ENCODE measurements at places on chromosomes 3 and 15.
A peak's percentile ranks its signal among the peaks of the same experiment; 100 is the strongest.

- DNase-seq = no peak
These were observed 115.0 kb downstream of the FOXP1 start for GRCh38 chr3:71468311-71469137.

GRCh38 chr3:59660852-59661625 lies 611.2 kb upstream of the CFAP20DC start:
- no peak for DNase-seq

- DNase-seq = no peak
These were observed 9.6 kb downstream of the OSBPL11 start for GRCh38 chr3:125585595-125586223.

- DNase-seq = no peak
These were observed 141.4 kb downstream of the TFG start for GRCh38 chr3:100850701-100851100.

DNA sequence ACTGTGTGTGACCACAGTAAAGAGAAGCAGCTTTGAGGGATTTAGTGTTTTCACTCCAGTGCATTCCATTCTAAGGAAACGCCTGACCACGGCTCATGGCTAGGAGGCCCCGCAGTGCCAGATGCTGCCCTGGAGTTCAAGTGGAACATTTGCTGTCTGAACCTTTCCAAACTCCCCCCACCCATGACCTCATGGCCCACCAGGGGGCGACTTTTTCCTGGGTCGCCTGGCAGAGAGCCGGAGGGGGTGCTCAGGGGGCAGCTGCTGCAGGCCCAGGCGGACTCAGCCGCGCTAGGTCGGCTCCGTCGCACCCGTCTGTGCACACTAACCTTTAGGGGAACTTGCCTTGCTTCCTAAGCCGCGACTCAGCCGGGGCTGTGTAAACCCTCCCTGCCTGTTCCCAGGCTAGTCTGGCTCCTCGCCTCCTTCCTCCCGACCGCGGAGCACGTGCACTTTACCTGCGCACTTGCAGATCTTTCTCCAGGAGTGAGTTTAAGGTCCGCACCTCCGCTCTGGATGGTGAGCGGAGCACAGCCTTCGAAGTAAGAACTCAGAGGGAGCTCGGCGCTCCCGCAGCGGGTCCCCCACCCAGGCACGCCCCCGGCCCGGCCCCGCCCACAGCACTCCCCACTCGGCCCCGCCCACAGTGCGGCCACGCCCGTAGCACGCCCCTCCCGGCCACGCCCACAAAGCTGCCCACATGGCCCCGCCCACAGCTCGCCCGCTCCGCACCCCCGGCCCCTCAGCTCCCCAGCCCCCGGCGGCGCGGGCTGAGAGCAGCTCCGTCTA lies at the start of gene OCA2:
Gene OCA2 (minus strand): TSS at position 550 of the 789 bp plus-strand sequence. CDS start 17,441 bp downstream, outside the sequence.
- DNase-seq = peak; percentile 64

- no peak for DNase-seq
These were observed 1063.0 kb upstream of the GBE1 start for GRCh38 chr3:82824491-82824890.

- no peak for DNase-seq
These were observed 117.8 kb downstream of the LRIG1 start for GRCh38 chr3:66383023-66383422.

DNA sequence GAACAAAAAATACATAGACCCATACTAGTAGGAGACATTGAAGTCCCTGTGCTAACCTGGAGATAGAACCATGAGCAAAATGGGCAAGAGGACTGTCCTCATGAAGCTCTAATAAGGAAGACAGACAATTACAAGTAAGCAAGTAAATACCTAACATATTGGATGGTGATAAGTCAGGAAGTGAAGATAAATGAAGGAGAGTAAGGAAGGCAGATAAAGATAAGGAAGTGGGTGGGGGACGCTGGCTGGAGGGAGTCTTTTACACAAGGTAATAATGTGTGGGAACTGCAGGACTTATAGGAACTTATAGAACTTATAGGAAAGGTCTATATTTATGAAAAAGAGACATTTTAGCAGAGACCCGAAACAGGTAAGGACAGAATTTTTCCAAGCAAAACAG lies 148.9 kb upstream of the ABI3BP start:
- no peak for DNase-seq

DNA sequence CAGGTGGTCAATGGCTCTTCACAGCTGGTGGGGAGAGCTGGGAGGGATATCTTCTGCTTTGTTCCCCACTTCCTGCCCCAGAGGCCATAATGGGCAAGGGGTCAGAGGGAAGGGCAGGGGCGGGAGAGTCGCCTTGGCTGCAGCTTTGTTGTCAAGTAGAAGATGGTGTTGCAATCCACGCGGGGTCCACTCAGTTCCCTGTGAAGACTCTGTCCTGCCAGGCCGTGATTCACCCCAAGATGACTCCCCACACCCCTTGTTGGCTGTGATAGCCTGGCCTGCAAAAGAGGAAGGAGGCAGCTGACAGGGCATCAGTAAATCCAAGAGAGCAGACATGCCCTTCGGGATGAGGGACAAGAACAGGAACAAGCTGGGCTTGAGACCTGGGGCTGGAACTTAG lies 6.9 kb downstream of the GALNT15 start:
- DNase-seq = no peak

- DNase-seq = no peak
These were observed 1114.2 kb downstream of the NSUN3 start for GRCh38 chr3:95177096-95177495.

DNA sequence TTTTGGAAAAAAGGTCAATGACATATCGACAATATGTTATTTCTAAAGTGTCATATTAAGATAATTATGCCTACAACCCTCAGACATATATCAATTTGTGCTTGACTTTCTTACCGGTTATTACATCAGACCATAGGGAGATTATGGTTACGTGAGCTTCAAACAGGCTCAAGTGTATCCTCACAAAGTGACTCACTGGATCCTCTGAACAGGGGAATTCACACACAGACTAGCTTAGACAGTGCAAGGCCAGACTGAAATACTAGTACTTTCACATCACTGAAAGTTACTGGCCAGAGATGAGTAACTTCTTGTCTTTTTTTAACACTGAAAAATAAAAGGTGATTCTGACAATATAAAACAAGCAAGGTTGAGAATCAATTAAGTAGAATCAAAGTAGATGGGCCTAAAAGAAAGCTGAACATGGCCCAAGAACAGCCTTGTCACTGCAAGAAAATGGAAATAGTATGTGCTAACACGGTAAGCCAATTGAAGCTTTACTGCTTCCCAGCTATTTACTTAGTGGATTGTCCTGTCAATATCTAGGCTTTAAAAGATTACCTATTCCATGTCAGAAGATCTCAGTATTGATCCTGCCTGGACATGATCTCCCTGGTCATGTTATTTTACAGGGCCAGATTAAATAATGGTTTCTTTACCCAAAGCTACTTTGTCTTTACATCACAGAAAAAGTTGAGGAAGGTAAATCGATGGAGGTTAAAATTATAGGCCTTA lies 848.6 kb downstream of the ROBO1 start:
- DNase-seq = no peak

- DNase-seq = no peak
These were observed 235.9 kb downstream of the ARRDC4 start for GRCh38 chr15:98196371-98196770.

- DNase-seq = no peak
These were observed 25.6 kb downstream of the IQCB1 start for GRCh38 chr3:121809249-121809648.

DNA sequence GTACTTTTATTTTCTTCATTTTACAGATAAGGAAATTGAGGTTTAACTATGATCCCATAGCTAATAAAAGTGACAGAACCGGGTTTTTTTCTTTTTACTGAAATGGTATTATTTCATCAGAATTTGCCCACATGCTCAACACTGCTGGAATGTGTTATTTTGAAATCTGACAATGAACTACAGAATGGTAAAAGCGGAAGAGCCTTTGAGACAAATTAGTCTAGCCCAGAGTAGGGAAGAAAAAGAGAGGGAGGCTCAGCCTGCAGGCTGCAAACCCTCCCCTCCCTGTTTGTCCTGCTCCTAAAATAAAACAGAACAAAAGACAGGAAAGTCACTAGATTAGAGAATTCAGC lies 100.3 kb upstream of the LIPC start:
- DNase-seq = no peak

- DNase-seq = no peak
These were observed 194.4 kb upstream of the GBE1 start for GRCh38 chr3:81955878-81956277.

GRCh38 chr15:68909601-68910100 lies 20.7 kb upstream of the SPESP1 start:
- DNase-seq = no peak

GRCh38 chr3:72189339-72189738 lies 404.4 kb upstream of the PROK2 start:
- no peak for DNase-seq

- DNase-seq = no peak
These were observed 40.4 kb downstream of the GPD1L start for GRCh38 chr3:32146746-32147211.

Measured in stimulated activated naive CD4-positive, alpha-beta T cell (primary cell).